ENCODE measurements at places on chromosomes 5 and 9.

GRCh38 chr5:61805101-61805500, 473.0 kb downstream of the ZSWIM6 start:
- DNase-seq, result no peak

DNA sequence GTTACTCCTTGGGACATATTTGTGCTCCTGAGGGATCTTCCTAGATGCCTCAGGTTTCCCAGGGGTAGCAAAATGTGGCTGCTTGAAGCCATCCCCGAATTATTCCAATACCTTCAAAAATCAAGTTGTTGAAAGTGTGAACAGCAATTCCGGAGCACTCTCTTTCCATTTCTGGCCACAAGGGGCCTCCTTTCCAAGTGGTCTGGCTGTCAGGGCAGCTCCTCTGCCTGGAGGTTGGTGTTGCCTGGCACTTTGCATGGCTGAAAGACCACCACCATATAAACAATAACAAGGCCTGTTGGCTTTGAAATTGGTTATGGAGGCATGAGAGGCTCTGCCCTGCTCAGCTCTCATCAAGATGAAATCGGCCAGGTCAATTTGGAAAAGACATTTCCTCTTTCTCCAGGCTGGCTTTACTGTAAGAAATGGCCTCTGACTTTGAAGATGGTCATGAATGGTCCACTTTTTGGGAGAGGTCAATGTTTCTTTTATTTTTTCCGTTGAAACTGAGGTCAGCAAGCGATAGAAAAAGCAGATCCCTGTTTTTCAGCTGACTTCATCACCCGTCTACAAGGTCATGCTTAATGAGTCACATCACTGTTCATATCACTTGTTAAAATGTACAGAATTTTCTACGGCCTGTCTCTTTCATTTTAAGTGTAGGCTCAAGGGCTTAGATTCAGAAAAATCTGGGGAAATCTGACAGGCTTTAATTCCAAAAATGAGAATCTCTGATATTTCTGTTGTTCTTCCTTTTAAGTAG, 481.1 kb upstream of the ZNF608 start:
- no peak for DNase-seq

GRCh38 chr5:158869092-158869491, 230.6 kb downstream of the EBF1 start:
- DNase-seq, result no peak

GRCh38 chr9:27712806-27713205, 139.5 kb upstream of the C9orf72 start:
- no peak for DNase-seq

DNA sequence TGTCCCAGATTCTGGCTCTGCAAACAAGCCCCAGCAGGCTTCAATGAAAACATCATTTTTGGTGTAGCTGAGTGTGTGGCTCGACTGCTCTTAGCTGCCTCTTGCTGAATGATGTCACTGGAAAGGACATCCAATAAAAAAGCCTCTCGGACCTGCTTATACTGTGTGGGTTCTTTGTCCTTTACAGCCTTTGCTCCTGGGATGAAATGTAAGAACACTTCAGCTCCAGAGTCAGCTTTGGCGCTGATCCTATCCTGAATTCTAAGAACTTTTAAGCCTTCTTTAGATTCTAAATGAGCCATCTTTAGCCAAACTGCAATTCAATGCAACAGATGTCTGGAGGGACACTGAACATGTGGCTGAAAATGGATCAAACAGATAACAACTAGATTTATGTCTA, 404.6 kb upstream of the C9orf72 start:
- no peak for DNase-seq

DNA sequence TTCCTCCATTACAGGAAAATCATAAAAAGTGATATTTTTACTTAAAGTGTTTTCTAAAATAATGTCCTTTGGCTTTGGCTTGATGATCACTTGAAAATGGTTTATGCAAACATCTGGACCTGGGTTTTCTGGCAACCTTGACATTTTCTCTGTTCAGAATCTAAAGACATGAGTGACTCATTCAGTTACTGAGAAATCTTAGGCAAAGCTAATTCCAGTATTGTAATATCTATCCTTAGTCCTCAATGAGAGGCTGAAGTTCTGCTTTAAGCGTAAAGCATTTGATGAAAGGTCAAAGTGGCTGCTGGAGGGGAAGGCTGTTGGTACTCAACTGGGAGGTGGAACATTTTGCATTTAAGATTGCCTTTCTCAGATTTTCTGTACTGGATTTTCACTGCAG, 2.3 kb downstream of the MAN2A1 start:
- DNase-seq, result no peak

- no peak for DNase-seq
Measured at GRCh38 chr5:96880444-96881164, 4.3 kb downstream of the ERAP2 start.

DNA sequence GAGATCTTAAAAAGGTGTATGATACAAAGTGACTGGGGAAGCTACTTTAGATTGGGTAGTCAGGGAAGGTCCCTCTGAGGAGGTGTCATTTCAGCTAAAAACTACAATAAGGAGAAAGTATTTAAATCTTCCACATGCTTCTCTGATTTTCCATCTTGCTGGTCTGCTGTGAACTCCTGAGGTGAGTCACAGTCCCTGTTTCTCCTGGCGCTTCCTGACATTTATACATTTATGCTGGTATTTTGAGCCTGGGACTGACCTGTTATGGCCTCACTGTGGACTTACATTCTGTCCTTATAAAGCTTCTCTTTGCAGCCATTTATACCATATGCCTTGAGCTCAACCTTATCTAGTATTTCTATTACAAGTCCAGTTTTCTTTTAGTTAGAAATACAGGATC, 95.1 kb downstream of the MED27 start:
- no peak for DNase-seq

GRCh38 chr5:170554521-170555267, 50.9 kb downstream of the KCNIP1 start:
- DNase-seq, result no peak

Data from stimulated activated CD4-positive, alpha-beta T cell treated with anti-CD3 and anti-CD28 coated beads, Interleukin-4, amount 100 ng/mL, for 1 hour (primary cell).